Stimulated activated naive CD4-positive, alpha-beta T cell (primary cell): ENCODE measurements at places on chromosomes 16 and 17.

DNA sequence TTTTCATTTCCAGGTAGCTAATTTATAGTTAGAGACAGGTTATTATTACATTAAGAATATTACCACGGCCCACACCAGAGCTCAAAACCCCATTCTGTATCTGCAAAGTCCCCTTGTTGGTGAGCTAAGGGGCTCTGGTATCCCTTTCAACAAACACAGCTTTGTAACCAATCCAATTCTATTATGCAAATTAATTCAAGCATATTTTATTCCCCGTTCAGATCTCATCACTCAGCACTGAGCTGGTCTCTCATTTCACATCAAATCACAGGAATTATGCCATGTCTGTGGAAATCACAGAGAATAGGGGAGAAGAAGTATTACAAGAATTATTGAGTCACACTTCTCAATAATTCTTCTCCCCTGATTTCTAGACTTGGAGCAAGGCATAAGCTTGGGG, 111.7 kb downstream of the CDH11 start:
- no peak for DNase-seq

- no peak for DNase-seq
Observed at GRCh38 chr17:31286587-31286986, 10.5 kb downstream of the OMG start.

GRCh38 chr16:630249-630814, 453 bp upstream of the WFIKKN1 start:
- no peak for DNase-seq

GRCh38 chr17:66357037-66357436, 54.6 kb downstream of the PRKCA start:
- DNase-seq = no peak

- no peak for DNase-seq
Observed at GRCh38 chr16:82756283-82756599, 129.5 kb downstream of the CDH13 start.

- no peak for DNase-seq
Observed at GRCh38 chr16:57028086-57028485, 38.7 kb downstream of the NLRC5 start.

DNA sequence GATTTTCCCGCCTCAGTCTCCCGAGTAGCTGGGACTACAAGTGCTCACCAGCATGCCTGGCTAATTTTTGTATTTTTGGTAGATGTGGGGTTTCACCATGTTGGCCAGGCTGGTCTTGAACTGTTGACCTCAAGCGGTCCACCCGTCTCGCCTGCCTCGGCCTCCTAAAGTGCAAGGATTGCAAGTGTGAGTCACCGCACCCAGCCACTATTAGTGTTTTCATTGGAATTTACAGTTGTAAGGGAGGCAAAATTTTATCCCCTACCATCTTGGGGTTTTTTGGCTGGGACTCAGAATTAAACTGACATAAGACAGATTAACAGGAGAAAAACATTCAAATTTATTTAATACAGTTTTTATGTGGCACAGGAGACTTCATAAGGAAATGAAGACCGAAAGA, 12.3 kb upstream of the MYCBPAP start:
- DNase-seq = no peak

- DNase-seq = no peak
Observed at GRCh38 chr17:65530523-65531255, 30.8 kb downstream of the AXIN2 start.

- DNase-seq = no peak
Observed at GRCh38 chr17:39848600-39848999, 15.5 kb downstream of the IKZF3 start.

GRCh38 chr16:49350265-49351095, 23.1 kb upstream of the C16orf78 start:
- DNase-seq = no peak

DNA sequence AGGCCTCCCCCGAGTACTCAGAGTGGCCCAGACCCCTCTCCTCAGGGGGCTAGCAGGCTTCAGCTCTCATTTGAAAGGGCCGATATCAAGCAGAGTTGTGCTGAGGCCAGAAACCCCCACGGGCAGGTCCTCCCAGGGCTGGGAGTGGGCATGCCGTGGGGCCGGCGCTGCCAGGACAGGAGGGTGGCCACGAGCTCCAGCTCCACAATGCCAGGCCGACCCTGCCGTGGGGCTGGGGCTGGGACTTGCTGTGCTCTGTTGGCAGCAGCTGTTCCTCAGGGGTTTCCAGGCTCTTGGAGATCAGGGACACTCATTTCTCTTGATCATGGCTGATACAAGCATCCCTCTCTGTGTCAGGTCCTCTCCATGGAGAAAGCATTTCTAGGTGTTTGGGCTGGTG, 3.2 kb upstream of the NPB start:
- no peak for DNase-seq

DNA sequence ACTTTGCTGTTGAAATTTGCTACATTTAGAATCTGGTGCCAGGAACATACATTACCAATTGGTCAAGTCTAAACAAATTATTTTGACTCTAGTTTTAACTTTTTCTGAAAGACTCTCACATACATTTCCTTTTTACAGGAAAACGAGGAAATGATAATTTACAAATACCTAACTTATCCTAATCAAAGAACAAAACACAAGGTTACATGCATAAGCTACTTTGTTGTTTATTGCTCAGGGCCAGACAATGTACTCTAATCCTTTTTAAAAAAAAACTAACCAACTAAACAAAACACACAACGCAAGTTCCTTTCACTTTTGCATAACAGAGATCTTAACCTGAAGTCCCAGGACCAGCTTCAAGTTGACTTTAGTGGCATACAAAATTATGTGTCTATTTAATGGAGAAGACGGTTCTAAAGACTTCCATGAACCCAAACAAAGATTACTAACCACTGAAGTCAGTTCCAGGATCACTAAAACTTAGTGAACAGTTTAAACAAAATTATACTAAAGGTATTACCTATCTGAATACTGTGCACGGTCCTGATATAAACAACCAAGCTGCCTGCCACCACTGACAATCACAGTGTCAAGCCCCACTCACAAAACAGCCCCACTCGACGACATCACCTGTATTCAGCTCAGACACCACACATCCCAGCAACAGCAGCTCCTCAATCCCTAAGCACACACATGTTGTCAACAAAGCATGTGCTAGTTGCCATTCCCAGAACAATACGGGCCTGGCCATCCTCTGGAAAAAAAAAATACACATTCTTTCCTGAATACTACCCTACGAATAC, 1.9 kb downstream of the ZNF652 start:
- no peak for DNase-seq

GRCh38 chr16:89748921-89749320, 27.6 kb downstream of the ZNF276 start:
- no peak for DNase-seq

- DNase-seq = no peak
Observed at GRCh38 chr17:6474906-6475305, 30.7 kb downstream of the PIMREG start.
